ENCODE measurements at places on chromosomes 6 and 20. TPM values are rescaled to one million over a fixed set of nuclear protein-coding genes. Genes with fewer than 3 reads are reported as not detected.

Gene ZNF311
- total RNA-seq: 0.76 TPM

GRCh38 chr6:46338131-46338530, 153.1 kb downstream of the RCAN2 start:
- H3K4me3 ChIP-seq: no peak overlapping the region
- H3K27ac ChIP-seq: no peak overlapping the region
- DNase-seq: no peak

Gene SLC44A4
- total RNA-seq: not detected

DNA sequence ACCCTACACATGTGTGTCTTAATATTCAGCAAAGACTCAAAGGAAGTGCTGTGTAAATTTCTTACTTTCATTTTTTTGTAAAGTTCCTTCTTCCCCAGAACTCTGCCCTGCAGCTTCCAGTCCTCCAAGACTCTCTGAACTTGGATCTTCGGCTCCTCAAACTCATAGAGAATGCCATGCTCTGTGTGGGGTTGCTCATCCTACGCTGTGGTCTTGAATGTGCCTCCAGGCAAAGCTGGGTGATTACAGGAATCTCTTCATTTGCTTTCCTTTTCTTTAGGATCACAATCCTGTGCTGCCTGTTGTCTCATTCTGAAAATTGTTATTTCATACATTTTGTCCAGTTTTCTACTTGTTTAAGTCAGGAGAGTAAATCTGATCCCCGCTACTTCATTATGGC, 14.5 kb upstream of the CDC5L start:
- H3K4me1 ChIP-seq: no peaks in the 10 kb centered on the region
- no peak overlapping the region for H3K27ac ChIP-seq
- H3K4me3 ChIP-seq: no peak overlapping the region
- H3K27me3 ChIP-seq: no peaks in the 10 kb centered on the region
- peak; percentile 11 for DNase-seq

Gene FAM229B
- 12.0 TPM for total RNA-seq

DNA sequence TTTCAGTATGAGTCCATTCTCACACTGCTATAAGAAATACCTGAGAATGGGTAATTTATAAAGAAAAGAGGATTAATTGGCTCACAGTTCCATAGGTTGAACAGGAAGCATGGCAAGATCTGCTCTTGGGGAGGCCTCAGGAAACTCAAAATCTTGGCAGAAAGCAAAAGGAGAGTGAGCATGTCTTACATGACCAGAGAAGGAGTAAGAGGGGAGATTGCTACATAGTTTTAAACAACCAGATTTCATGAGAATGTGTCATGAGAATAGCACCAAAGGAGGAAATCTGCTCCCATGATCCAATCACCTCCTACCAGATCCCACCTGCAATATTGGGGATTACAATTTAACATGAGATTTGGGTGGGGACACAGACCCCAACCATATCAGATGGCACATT, 672.4 kb downstream of the HTR1B start:
- H3K4me3 ChIP-seq: no peak overlapping the region
- H3K36me3 ChIP-seq: no peaks in the 10 kb centered on the region
- peak; percentile 52 for DNase-seq
- peaks cover 19% of the 10 kb centered on the region for H3K4me1 ChIP-seq
- no peaks in the 10 kb centered on the region for H3K27me3 ChIP-seq

Gene CRISP3
- not detected for total RNA-seq

Gene CYP39A1
- total RNA-seq: not detected

- H3K27ac ChIP-seq: no peak overlapping the region
- H3K36me3 ChIP-seq: no peaks in the 10 kb centered on the region
- DNase-seq: no peak
- no peak overlapping the region for H3K4me3 ChIP-seq
- no peaks in the 10 kb centered on the region for H3K27me3 ChIP-seq
These were observed 637.6 kb upstream of the CHD6 start for GRCh38 chr20:42255821-42256220.

GRCh38 chr20:2349801-2350200, 30.9 kb upstream of the TGM6 start:
- H3K4me1 ChIP-seq: peaks cover 6% of the 10 kb centered on the region
- H3K36me3 ChIP-seq: no peaks in the 10 kb centered on the region
- no peaks in the 10 kb centered on the region for H3K27me3 ChIP-seq
- H3K27ac ChIP-seq: no peak overlapping the region

Gene BPIFB2
- total RNA-seq: not detected

- DNase-seq: peak; percentile 96
- H3K36me3 ChIP-seq: no peaks in the 10 kb centered on the region
- H3K27ac ChIP-seq: peak within 1 kb of the TSS; percentile 79
- no peaks in the 10 kb centered on the region for H3K27me3 ChIP-seq
- peak within 1 kb of the TSS; percentile 83 for H3K4me3 ChIP-seq
- H3K4me1 ChIP-seq: peaks cover 26% of the 10 kb centered on the region
These were observed at the start of gene UST for GRCh38 chr6:148746363-148747144. Gene UST (plus strand): TSS chr6:148747030. CDS start chr6:148747431, 401 bp downstream.

Data from GM23248 (cell line).